ENCODE measurements at places on chromosomes 2 and 18.

DNA sequence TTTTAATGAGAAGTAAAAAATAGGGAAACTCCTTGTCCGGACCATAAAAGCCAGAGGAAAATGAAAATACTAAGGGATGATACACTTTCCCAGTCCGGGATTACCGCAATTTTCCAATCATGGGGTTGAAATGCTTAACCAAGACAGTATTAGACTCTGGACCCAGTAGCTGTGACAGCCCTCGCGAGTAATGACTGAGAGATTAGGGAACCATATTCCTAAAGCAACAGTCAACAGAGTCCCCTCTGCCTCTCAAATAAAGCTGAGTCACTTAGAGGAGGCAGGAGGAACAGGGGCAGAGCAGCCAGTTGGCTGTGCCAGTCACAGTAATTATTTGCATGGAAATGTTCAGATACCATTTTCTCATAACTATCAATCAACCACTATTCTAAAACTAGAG is 34.8 kb downstream of the GPATCH11 start:
- no peak for DNase-seq

GRCh38 chr2:151056870-151057269 is 204.8 kb downstream of the RBM43 start:
- peak; percentile 35 for DNase-seq

GRCh38 chr2:219369447-219369861 is 18.3 kb downstream of the DNPEP start:
- DNase-seq, result peak; percentile 44

DNA sequence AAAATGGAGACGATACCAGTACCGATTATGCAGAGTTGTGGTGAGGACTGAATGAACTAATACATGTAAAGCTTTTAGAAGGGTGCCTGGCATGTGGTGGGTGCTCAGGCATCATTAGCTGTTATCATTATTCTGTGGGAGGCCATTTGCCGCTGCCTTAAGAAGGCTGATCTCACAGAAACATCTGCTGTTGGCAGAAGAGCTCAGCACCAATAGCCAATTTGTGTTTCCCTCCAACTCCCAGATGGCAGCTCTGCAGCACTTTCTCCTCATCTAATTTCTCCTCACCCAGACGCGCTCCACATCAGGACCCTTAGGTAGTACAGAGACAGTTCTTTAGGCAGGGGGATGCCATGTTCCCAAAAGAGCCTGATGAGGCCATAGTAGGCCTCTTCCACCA is 15.8 kb upstream of the CYP1B1 start:
- no peak for DNase-seq

- no peak for DNase-seq
Measured at GRCh38 chr18:74248189-74248588, 43.6 kb downstream of the CYB5A start.

GRCh38 chr18:57326718-57327323 is 25.5 kb upstream of the ST8SIA3 start:
- DNase-seq, result no peak

DNA sequence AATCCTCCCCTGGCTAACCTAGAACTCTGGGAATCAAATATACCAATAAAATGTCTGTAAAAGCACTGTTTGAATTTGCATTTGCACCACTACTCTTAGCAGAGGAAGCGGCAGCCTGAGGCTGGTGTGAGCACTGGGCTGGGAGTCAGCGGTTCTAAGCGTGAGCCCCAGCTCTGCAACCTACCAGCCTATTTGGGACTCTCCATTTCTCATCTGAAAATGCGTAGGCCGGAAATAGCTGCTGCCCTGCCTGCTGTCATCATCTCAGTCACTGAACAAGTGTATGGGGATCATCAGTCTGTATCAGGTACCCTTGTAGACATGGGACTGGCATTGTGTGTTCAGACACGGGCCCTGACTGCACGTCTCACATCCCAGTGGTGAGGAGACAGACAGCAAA is 194.3 kb downstream of the ANKRD30B start:
- no peak for DNase-seq

GRCh38 chr2:202269585-202269984 is 4.0 kb downstream of the NOP58 start:
- no peak for DNase-seq

DNA sequence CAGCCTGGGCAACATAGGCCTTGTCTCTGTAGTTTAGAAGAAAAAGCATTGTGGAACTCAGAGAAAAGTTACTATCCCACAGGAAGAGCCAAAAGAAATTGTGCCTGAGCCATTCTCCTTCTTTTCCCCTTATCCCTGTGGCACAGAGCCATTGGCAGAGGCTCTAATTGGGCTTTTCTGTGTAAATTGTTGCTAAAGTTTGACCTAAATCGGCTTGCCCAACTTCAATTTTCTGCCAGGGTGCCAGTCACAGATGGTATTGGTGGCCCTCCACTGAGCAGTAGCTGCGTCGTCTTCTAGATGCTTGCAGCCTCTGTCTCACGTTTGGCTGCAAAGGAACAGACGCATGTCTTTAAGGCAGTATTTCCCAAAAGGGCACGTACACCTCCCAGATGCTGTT is 30.3 kb downstream of the ZNF532 start:
- no peak for DNase-seq

DNA sequence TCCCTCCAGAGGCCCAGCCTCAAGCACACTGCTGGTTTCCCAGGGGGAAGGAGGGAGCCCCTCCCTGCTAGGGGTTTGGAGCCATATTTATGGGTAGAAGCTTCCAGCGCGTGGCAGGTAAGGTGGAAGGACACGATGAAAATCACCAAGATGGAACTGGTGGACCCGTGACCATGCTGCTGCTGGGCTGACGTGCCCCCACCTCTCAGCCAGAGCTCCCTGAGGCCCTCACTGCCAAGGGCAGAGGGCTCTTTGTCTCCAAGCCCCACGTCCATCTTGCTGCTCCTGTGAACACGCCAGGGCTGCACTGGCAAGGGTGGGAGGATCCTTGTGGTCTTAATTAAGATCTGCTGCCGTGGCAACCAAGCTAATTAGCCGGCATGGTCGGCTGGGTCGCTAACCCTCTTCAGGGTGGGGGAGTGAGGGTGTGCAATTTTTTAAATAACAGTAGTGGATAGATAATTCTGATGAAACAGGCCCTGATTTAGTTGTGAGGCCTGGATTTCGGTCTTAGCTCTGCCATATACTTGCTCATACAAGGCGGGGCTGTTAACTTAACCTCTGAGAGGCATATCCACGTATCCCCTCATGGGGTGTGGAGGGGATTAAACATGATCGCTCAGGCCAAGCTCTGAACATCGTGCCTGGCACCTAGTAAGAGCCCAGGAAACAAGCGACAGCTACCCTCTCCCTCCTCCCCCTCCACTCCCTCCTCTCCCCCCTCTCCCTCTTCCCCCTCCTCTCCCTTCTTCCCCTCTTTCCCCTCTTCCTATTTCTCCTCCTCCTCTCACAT is 232.8 kb downstream of the CELF4 start:
- no peak for DNase-seq

GRCh38 chr2:64787698-64788097 is 134.0 kb upstream of the SERTAD2 start:
- no peak for DNase-seq

DNA sequence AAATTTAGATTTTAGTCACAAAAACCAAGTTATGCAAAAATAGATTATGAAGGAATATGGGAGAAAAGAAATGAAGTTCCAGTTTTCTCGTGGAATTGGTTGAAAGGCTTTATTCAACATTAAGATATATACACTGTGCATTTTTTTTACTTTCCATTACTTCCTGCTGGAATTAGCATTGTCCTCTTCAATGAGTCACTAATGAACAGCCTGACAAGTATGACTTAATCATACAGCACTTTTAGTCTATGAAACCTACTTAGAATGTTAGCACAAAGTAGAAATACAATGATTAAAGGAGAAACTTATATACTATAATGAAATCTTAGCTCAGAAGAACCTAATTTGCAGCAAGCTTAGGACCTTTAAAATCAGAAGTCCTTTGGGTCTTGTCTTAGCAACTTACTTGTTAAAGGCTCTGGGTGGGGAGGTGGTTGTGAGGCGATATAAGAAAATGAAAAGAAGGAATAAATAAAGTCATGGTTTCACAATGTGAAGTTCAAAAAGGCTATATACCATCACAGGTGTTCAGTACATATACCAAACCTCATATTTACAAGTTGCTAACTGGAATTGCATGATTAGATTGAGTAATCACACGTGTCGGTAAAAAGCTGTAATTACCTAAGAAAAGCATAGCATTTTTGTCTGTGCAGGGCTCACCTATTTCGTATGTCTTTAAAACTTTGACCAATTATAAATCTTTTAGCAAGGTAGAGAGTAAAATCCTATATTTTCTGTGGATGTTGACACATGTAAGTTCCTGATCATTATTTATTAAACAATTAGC is 236.8 kb downstream of the CAMKMT start:
- DNase-seq, result no peak

GRCh38 chr2:46076251-46076650 is 221.0 kb upstream of the EPAS1 start:
- DNase-seq, result peak; percentile 70

GRCh38 chr2:218888341-218888740 is 7.7 kb downstream of the WNT10A start:
- DNase-seq, result no peak

GRCh38 chr18:40109252-40110049 is 1845.6 kb upstream of the PIK3C3 start:
- DNase-seq, result no peak

DNA sequence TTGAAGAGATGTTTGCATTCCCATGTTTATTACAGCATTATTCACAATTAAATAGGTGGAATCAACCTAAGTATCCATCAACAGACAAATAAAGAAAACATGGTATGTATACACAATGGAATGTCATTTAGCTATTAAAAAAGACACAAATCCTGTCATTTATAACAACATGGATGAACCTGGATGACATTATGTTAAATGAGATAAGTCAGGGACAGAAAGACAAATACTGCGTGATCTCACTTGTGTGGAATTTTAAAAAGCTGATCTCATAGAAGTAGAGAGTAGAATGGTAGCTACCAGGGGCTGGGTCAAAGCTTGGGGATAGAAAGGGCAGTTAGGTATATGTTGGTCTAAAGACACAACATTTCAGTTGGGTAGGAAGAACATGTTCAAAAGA is 376.3 kb downstream of the EPHA4 start:
- DNase-seq, result no peak

DNA sequence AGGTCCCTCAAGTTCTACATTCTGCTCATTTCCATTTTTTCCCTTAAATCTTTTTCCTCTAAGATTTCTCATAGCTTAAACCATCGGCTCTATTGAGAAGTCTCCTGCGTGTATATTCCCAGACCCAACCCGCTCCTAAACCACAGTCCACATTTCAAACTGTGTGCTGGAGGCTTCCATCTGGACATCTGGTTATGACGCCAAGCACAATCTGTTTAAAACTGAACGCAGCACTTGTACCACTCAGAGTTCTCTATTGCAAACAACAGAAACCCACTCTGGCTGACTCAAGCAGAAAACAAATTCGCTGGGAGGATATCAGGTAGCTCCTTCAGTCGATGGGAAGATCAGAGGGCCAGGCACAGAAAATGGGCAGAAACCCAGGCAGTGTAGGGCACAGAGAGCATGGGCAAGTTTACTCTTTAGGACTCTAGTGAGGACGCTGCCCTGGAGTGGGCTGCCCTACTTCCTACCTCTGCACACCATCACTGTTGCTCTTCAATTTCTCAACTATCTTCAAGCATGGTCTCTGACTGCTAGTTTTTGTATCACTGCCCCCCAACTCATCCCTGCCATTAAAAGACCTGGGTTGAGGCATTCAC is 5.6 kb upstream of the EML4 start:
- no peak for DNase-seq

DNA sequence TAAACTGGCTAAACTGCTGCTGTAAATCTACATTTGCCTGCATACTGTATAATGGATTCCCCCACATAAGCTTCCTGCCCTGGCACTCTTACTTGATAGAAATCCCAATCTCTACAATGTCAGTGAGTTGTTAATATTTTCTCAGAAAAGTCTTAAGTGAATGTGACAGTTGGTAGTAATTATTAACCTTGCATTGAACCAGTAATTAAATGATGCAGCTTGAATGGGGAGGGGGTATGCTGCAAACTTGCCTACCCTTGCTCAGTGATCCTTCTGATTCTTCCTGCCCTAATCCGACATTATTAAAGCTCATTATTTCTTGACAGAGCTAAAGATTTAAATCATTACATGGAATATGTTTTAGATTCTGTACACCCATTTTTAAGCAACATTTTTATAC is 119.0 kb upstream of the CDH7 start:
- DNase-seq, result no peak

GRCh38 chr2:406876-407275 is 119.0 kb upstream of the ALKAL2 start:
- no peak for DNase-seq

GRCh38 chr2:8849327-8849726 is 11.9 kb upstream of the KIDINS220 start:
- DNase-seq, result peak; percentile 35

- DNase-seq, result no peak
Measured at GRCh38 chr18:7885865-7886264, 318.7 kb downstream of the PTPRM start.

- no peak for DNase-seq
Measured at GRCh38 chr2:233936089-233936488, 18.9 kb downstream of the TRPM8 start.

DNA sequence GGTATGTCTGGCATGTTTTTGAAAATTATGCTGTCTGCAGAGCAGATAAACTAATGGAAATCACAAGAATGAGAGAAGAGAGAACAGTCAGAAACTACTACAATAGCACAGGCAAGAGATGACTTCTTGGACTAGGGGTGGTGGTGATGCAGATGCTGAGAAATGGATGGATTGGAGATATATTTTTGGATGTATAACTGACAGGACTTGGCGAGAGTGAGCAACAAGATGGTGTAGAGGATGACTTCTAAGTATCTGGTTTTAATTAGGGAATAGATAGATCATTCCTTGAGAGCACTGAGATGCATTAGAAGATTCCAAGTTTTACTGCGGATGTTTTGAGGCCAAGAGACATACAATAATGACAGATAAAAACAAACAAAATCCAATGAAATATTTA is 328.2 kb downstream of the PID1 start:
- no peak for DNase-seq

DNA sequence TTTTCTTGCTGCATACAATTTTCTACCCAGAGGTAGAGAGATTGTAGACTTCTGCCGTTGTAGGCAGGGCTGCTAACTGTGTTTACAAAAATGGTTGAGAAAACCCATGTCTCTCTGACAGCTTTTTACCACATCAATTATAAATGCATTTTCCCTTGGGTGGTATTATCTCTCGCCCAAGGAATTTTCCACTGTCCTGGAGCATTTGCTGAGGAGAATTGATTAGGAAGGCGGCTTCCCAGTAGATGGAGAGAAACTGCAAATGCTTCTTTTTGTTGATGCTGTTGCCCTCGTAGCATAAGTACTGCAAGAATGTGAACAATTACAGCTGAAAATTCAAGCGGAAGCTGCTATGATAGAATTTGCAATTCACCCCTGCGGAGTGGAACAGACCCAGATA is 1007.7 kb upstream of the KLHL29 start:
- DNase-seq, result no peak

- no peak for DNase-seq
Measured at GRCh38 chr2:229118336-229118735, 152.8 kb downstream of the PID1 start.
